ENCODE measurements at places on chromosomes 12 and 14. TPM values are rescaled to one million over a fixed set of nuclear protein-coding genes. Genes with fewer than 3 reads are reported as not detected.

Gene PLEKHH1
- total RNA-seq = 4.3 TPM

Gene TAS2R14
- total RNA-seq = 0.83 TPM

Gene TAS2R30
- not detected for total RNA-seq

Gene LUM
- 0.27 TPM for total RNA-seq

Gene GUCY2C
- total RNA-seq = 0.01 TPM

Gene SDSL
- total RNA-seq = 24.1 TPM

Gene ARL6IP4
- total RNA-seq = 247 TPM

Gene KRT74
- not detected for total RNA-seq

Data from A549 treated with CpdA at 1 μM for 4 hours (cell line).